CD8-positive, alpha-beta memory T cell (primary cell): ENCODE measurements at places on chromosomes 1 and 21.

- no peaks in the 10 kb centered on the region for H3K4me1 ChIP-seq
- H3K4me3 ChIP-seq = no peak overlapping the region
- H3K36me3 ChIP-seq = no peaks in the 10 kb centered on the region
- no peak for DNase-seq
- H3K27me3 ChIP-seq = no peaks in the 10 kb centered on the region
- H3K27ac ChIP-seq = no peak overlapping the region
These were observed 65.8 kb upstream of the BCL10 start for GRCh38 chr1:85342207-85342606.

- H3K27ac ChIP-seq = peak overlapping the region; percentile 53
- H3K4me3 ChIP-seq = peak overlapping the region; percentile 45
- DNase-seq = no peak
- H3K36me3 ChIP-seq = peaks cover 4% of the 10 kb centered on the region
These were observed 106.2 kb downstream of the DHRS3 start for GRCh38 chr1:12511516-12512468.

- no peaks in the 10 kb centered on the region for H3K36me3 ChIP-seq
- H3K27ac ChIP-seq = no peak overlapping the region
- DNase-seq = no peak
- no peaks in the 10 kb centered on the region for H3K27me3 ChIP-seq
- no peak overlapping the region for H3K4me3 ChIP-seq
- no peaks in the 10 kb centered on the region for H3K4me1 ChIP-seq
These were observed 37.0 kb upstream of the PLPPR4 start for GRCh38 chr1:99227056-99227897.

DNA sequence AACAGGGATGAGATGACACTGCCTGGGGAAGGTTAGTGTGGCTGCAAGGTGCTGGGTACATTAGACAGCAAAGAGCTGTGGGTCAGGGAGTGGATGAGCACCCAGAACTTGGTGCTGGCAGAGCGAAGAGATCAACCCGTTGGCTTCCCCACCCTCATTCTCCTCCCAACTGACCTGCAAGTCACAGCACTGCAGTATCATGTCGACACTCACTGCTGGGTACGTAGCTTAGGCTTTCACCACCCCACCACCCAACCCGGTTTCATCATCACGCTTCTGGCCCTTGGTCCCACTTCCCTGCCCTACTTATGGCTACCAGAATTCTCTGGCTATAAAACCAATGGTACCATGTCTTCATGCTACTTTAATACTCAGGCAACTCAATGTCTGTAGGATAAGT is 73.6 kb upstream of the LYST start:
- H3K36me3 ChIP-seq = no peaks in the 10 kb centered on the region
- DNase-seq = no peak
- no peak overlapping the region for H3K27ac ChIP-seq
- peaks cover 15% of the 10 kb centered on the region for H3K4me1 ChIP-seq
- no peaks in the 10 kb centered on the region for H3K27me3 ChIP-seq
- no peak overlapping the region for H3K4me3 ChIP-seq

GRCh38 chr1:59674595-59674994 is 140.2 kb upstream of the HOOK1 start:
- H3K36me3 ChIP-seq = no peaks in the 10 kb centered on the region
- H3K27me3 ChIP-seq = no peaks in the 10 kb centered on the region
- H3K27ac ChIP-seq = no peak overlapping the region
- DNase-seq = no peak

DNA sequence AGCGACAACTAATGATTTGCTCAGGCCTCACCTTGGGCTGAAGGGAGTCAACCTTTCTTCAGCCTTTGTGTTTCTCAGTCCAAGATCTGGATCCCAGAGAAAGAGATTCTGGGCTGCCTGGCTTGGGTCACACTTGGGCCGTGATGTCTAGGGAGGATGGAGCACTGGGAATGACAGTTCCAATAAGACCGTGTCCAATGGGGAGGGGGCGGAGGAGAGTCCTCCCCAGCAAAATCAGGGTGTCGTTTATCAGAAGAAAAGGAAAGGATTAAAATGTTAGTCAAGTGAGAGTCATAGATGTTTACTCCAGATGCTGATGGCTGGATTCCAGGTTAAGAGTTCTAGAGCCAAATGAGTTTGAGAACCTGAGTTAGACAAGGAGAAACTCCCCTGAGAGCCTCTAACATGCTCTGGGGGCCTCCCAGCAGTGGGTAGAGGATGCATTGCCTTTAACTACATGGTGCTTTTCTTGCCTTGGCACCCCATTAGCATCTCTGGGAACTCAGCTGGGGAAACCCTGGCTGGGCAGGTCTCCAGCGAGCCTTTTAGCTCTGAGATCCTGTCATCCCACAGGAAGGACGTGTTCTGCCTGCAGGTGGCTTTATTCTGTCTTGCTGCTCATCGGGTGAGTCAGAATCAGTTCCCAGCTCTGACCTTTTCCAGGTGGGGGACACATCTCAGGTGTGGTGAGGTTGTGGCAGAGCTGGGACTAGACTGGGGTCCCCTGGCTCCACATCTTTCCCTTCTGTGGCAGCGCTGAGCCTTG is 22.2 kb downstream of the NIPAL3 start:
- no peaks in the 10 kb centered on the region for H3K27me3 ChIP-seq
- peaks cover 9% of the 10 kb centered on the region for H3K4me1 ChIP-seq
- peaks cover 13% of the 10 kb centered on the region for H3K36me3 ChIP-seq

GRCh38 chr1:27971674-27972073 is 11.9 kb downstream of the XKR8 start:
- H3K27ac ChIP-seq = no peak overlapping the region
- DNase-seq = no peak
- H3K4me1 ChIP-seq = peaks cover 5% of the 10 kb centered on the region
- H3K4me3 ChIP-seq = no peak overlapping the region

GRCh38 chr1:58724483-58724882 is 24.6 kb upstream of the MYSM1 start:
- no peak for DNase-seq
- no peak overlapping the region for H3K4me3 ChIP-seq
- H3K27me3 ChIP-seq = no peaks in the 10 kb centered on the region

GRCh38 chr1:162422662-162423375 is 10.9 kb upstream of the SH2D1B start:
- H3K27me3 ChIP-seq = no peaks in the 10 kb centered on the region
- H3K36me3 ChIP-seq = no peaks in the 10 kb centered on the region
- H3K4me1 ChIP-seq = no peaks in the 10 kb centered on the region
- no peak overlapping the region for H3K27ac ChIP-seq
- DNase-seq = no peak

DNA sequence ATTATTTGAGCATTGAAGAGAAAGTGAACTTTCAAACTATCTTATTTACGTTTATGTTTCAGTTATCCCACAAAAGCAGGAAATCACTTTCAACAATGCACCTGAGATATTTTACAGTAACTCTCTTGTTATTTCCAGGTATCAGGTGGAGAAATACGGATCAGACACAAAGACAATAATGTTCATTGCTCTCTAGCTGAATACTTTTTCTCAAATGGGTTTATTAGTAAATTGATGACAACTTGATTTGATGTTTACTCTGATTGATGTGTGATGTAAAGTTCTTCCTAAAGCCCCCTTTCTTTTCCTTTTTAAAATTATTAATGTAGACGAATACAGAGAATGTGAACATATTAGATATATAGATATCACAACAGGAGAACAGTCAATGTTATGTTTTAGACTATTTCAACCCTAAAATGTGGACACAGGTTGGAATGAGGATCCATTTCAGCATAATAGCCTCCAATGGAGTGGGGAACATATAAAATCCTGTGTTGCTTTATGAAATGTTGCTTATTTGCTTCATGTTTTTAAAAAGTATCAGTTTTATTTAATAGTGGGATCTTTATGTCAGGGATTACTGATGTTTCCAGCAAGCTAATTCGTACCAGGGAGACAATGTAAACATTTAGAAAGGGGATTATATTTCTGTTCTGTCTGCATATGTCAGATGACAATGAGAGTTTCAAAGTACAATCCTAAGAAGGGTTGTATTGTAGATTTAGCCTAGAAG is 1522.3 kb upstream of the TPTE start:
- H3K4me3 ChIP-seq = no peak overlapping the region
- no peak overlapping the region for H3K27ac ChIP-seq
- H3K36me3 ChIP-seq = no peaks in the 10 kb centered on the region

GRCh38 chr1:29966526-29967045 is 730.3 kb downstream of the PTPRU start:
- H3K4me3 ChIP-seq = no peak overlapping the region
- H3K27ac ChIP-seq = no peak overlapping the region
- no peak for DNase-seq
- H3K36me3 ChIP-seq = no peaks in the 10 kb centered on the region
- no peaks in the 10 kb centered on the region for H3K27me3 ChIP-seq

DNA sequence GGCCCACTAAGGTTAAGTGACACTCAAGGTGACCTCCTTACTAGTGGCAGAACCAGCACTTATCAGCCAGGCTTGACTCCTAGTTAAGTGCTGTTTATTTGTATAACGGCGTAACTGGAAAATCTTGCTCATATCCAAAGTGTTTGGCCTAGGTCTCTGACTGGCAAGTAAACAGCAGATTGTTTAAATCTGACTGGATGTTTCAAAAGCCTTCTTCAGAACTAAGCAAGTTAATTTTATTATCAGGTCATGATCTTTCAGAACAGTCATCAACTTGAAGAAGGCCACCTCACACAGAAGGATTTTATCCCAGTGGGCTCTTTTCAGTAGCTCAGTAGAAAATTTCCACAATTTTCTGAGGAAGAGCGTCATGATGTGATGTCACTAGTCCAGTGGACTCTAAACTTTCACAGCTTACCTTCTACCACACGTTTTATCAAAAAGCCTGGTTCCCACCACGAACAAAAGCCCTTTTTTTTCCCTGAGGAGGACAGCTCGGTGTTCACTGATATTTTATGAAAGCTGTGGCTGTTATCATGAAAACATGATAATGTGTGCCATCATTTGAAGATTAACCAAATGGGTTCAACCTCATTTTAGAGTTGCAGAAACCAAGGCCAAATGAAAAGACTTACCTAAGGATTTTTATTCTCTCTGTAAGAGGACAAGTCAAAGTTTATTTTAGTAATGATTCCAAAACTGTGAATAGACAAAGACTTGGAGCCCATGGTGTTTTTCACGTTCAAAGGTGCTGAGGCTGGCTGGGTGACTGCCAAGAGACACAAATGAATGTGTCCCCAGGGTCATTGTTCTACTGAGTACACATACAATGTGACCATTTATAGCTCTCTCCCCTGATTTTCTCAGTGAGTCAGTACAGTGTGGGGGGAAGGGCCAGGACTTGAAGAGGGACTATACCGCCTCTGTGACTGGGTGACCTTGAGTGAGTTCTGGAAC is 9.1 kb downstream of the SGIP1 start:
- no peak overlapping the region for H3K4me3 ChIP-seq
- no peaks in the 10 kb centered on the region for H3K36me3 ChIP-seq
- no peak overlapping the region for H3K27ac ChIP-seq
- no peaks in the 10 kb centered on the region for H3K4me1 ChIP-seq
